ENCODE measurements at places on chromosomes 12 and 14. TPM values are rescaled to one million over a fixed set of nuclear protein-coding genes. Genes with fewer than 3 reads are reported as not detected.

Gene NTS
- total RNA-seq: 0.34 TPM

Gene AMN
- not detected for total RNA-seq

Gene ASPG
- not detected for total RNA-seq

Gene ADCY6
- total RNA-seq: 29.7 TPM

Gene CLEC2B
- 45.6 TPM for total RNA-seq

Gene KIF26A
- 11.2 TPM for total RNA-seq

Gene GOLGA5
- 31.6 TPM for total RNA-seq

Gene GPR135
- 0.69 TPM for total RNA-seq

Gene PPTC7
- 8.6 TPM for total RNA-seq
